ENCODE measurements at places on chromosomes 12 and 14. TPM values are rescaled to one million over a fixed set of nuclear protein-coding genes. Genes with fewer than 3 reads are reported as not detected.

The PLD4 gene
- 0.09 TPM for total RNA-seq

The RPL10L gene
- total RNA-seq, result not detected

The CD69 gene
- not detected for total RNA-seq

The COL2A1 gene
- not detected for total RNA-seq

The FAM186B gene
- total RNA-seq, result 0.63 TPM
